ENCODE measurements at places on chromosomes 2 and 18.
A peak's percentile ranks its signal among the peaks of the same experiment; 100 is the strongest.

DNA sequence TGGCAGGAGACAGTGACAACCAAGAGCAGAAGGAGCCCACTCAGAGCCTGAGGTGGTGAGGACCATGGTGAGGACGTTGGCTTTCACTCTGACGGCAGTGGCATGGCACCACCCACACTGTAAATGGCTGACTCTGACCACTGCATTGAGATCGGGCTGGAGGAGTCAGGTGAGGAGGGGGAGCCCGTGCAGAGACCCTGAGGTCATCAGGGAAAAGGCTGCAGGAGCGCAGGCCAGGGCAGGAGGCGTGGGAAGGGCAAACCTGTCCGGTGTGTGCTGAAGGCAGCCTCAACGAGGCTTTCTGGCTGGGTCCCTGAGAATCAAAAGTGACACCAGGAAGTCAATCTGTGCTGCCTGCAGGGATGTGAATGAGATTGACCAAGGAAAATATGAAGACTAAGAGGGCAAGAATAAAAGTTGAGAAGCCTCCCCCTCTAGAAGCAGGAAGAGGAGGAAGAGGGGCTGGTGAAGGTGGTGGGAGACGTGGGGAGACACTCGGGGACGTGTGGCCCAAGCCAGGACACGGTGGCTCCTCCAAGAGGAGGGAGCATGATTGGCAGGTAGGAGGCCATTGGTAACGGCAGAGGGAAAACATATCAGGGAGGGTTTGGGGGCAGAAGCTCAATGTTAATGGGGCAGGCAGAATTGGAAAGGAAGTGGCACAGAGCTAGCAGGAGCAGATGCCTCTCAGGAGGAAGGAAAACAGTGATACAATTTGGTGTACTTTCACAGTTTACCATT is 2.0 kb upstream of the OR6B3 start:
- no peak for ATAC-seq

DNA sequence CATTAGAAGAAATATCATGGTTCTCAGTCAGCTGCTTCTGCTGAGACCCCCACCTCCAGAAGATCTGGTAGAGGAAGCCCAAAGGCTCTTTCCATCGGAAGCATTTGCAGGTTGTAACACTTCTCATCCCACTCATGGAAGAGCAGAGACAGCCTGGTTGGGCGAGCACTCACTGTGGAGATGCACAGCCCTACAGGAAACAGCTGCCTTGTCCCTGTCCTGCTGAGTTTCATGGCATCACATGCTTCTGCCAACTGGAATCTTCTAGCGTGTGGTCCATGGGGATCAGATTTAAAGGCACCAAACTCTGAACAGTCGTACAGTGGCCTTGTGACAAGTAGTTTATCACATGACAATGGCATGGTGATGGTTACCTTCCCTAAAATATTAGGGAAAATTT is 36.3 kb upstream of the ACKR3 start:
- no peak for ATAC-seq

DNA sequence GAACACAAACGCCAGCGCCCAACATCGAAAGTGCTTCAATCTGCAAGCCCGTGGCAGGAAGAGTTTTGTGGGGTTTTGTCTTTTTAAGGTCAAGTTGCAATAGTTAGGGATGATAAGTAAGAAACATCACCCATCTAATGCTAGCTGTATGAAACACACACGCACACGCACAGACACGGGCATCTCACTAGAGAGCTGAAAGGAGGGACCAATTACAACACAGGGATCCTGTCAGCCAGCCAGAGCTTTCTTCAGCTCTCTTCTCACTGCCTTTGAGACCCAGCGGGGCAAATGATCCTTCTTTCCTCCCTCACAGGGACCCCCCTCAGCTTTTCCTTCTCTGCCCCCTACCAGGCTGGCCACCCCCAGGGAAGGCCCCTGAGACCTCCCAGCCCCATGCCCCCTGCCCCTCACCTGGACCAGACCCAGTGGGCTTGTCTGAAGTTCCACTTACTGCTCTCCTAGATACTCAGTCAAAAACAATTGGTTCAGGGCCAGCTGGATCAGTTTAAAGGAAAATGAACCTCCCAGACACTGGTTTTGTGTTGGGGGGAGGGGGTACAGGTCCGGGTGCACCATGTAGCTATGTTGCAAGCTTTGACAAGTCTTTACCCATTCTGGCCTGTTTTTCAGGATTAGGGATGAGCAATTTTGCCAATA is 17.9 kb downstream of the CYP26B1 start:
- ATAC-seq, result no peak

- no peak for ATAC-seq
Observed at GRCh38 chr2:85775406-85776381, 21.9 kb downstream of the ATOH8 start.

DNA sequence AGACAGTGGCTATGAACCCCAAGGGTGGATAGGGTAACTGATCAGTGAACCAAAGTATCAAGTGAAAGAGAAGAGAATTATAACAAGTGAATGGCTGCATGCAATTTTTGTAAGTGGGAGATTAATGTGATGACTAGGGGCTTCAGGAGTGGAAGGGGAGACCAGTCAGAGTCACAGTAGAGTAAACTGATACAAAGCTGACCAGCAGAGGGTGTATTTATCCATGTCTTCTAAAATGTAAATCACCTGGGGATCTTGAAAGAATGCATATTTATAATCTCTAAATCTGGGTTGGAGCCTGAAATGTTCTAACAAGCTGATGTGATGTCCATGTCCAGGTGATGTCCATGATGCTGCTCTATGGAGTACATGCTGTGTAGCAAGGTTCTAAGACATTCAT is 1351.3 kb upstream of the CHAC2 start:
- ATAC-seq, result no peak

DNA sequence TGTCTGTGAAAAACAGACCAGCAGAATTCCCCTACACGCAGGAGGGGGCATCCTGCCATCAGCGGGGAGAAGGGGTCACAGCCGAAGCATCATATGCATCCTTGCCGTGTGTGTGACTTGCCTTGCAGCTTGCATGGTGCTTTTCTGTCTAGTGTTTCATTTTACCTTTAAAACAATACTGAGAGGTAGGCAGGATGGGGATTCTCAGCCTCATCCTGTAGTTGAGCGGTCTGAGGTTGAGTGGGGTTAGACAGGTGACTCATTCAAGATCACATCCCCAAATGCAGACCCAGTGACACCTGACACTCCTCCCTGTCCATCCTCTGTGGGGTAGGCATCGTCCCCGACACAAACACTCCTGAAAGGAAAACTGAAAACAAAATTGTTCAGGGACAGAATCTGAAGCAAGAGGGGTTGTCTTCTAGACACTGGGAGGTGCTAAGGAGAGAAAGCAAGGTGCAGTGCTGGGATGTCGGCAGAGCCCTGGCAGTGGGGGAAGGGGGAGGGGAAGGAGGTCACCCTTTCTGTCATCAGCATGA is 7.9 kb downstream of the ARL4C start:
- peak; percentile 85 for ATAC-seq

GRCh38 chr2:25483607-25484266 is 142.0 kb upstream of the DNMT3A start:
- no peak for ATAC-seq

DNA sequence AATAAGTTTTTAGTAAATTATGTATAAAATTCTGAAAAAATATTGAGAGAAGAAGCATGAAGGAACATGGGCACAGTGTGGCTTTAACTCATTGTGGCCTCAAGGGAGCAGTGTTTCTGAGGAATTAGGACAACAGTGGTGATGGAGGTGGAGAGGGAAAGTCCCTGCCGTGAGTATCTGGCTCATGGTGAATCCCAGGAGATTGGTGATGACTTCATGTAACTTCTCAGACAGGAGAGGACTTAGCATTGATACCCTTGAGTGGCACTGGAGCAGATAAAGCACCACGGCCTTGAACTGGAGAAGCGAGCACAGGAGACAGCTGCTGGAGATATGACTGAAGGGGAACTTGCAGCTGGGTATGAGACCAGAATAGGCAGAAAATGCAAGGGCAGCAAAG is 35.0 kb upstream of the LRP1B start:
- ATAC-seq, result no peak

DNA sequence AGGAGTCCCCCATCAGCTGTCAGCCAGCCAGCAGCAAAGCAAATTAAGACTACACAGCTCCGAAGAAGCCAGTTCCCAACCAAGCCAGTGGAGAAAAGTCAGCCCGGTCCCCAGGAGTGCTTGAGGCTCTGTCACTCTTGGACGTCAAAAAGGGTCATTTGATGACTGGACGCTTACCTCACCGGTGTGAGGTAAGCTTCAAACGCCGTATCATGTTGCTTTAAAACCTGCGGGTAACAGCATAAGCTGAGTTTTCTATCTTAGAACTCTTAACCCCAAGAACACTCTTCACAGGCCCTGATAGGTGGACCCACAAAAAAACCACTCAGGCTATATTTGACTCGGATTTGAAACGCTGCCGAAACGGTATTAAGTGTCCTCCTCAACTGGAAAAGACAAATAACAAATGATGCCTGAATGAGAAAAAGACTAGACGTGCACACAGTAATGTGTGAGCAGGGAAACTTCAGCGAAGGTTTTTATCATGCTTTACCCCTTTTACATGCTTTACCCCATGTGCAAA is 682 bp upstream of the LNPK start:
- peak; percentile 26 for ATAC-seq

GRCh38 chr2:42223067-42223854 is 54.1 kb downstream of the EML4 start:
- no peak for ATAC-seq

- peak; percentile 68 for ATAC-seq
Observed at GRCh38 chr18:49486606-49486952, 455 bp downstream of the C18orf32 start.

- ATAC-seq, result no peak
Observed at GRCh38 chr2:121319941-121320340, 34.9 kb upstream of the TFCP2L1 start.

DNA sequence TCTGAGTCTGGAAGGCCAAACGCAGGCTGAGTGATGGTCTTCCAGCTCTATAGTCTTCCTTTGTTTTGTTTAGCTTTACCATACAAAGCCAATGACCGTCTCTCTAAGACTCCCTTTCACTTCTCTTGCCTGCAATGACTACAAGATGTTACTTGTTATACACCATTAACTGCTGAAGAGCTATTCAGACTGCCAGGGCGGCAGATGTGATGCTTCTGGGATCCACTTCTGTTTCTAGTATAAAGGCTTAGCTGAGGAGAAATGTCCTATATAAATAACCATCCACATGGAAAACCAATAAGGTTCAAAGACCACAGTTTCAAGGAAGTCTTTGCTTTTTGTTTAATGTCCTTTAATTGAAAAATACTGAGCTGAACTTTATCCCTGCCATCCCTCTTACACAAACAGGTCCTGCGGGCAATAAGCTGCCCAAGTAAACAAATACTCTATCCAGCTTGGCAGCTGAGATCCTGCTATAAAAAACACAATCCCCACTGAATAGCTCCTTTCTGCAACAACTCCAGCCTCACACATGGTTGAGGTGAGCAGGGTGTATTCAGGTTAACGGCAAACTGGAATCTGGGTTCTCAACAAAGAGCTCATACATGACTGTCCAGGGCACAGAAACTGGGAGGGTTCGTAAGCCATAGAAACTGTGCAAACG is 124.6 kb downstream of the VIT start:
- no peak for ATAC-seq

DNA sequence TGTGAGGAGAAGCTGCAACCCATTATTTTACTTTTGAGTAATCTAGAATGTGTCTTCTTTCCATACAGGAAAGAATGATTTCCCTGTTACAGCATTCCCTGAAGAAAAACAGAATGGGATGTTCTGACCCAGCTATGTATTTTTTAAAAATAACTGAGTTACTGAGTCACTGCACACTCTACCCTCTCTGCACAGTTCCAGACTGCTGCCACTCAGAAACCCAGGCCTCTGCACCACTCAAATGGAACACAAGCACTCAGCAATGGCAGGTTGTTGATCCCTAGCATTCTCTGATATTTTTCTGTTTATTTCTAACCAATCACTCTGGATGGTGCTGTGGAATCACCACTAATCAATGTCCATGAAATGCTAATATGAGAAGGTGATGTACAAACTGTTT is 1300.0 kb upstream of the FAM98A start:
- no peak for ATAC-seq

DNA sequence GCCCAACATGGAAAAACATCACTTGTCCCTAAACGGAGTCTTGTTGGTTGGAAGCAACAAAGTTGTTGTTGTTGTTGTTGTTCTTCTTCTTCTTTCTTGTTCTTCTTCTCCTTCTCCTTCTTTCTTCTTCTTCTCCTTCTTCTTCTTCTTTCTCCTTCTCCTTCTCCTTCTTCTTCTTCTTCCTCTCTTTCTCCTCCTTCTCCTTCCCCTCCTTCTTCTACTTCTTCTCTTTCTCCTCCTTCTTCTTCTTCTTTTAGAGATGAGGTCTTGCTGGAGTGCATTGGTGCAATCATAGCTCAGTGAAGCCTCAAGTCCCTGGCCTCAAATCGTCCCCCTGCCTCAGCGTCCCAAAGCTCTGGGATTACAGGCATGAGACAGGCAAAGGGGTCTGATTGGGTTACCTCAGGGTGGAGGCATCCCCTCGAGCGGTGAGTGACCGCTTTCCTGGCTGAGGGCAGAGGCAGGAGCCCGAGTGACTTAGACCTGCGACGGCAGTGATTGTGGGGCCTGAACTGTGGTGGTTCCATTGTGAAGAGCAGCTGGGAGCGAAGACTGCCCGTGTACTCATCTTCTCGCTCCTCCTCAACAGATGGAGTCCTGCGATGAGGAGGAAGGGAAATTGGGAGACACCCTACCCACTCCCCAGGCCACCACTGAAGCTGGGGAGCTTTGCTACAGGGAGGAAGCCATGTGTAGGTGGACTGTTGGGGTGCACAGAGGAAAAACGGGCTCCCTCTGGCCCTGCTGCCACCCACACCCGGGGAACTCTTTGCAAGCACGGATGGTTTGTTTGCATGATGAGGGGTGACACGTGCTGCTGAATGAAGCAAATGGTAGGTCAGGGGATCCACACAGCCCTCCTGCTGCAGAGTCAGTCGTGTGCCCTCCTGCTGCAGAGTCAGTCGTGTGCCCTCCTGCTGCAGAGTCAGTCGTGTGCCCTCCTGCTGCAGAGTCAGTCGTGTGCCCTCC is 7.0 kb upstream of the PER2 start:
- no peak for ATAC-seq

GRCh38 chr2:128809880-128810279 is 491.2 kb upstream of the HS6ST1 start:
- no peak for ATAC-seq

DNA sequence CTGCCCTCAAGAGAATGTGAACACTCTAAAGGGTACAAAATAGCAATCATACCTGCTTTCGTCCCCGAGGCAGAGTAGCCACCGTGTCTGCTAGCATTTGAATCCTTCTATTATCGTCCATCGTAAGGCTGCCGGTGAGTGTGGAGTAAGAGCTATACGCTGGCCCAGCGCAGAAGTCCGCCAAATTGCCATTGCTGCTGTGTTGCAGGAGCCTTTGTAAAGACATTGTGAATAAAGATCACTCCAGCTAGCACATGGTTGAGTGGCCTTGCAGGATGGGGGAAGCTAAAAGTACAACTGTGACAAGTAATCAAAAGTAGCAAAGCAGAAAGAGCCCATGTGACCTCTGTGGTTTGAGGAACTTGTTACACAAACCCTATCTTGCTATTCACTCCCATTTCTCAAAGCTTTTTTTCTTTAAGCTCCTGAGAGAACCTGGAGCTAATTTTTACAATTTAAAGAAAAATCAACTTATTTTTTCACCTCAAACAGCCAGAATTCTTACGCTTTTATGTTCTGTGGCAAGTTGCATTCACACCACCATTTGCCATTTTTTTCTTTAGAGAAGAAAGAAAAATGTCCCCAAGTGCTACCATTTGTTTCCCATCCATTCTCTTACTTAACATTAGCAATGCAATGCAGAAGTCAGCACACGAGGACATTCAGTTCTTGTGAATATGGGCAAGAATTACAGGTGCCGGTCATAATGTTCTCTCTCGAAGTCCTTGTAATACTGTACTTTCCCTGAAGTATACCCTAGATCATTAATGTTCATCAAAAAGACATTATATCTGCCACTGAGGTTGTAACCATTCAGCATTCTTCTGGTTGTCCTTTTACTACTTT is at the start of gene CYTIP:
CYTIP (minus strand) TSS at position 295 of the 846 bp plus-strand sequence; CDS start at position 226, 69 bp downstream.
- peak; percentile 53 for ATAC-seq
